ENCODE measurements at places on chromosomes 7 and 10.

- DNase-seq = no peak
Measured at GRCh38 chr7:129529643-129530042, 27.3 kb downstream of the SMKR1 start.

DNA sequence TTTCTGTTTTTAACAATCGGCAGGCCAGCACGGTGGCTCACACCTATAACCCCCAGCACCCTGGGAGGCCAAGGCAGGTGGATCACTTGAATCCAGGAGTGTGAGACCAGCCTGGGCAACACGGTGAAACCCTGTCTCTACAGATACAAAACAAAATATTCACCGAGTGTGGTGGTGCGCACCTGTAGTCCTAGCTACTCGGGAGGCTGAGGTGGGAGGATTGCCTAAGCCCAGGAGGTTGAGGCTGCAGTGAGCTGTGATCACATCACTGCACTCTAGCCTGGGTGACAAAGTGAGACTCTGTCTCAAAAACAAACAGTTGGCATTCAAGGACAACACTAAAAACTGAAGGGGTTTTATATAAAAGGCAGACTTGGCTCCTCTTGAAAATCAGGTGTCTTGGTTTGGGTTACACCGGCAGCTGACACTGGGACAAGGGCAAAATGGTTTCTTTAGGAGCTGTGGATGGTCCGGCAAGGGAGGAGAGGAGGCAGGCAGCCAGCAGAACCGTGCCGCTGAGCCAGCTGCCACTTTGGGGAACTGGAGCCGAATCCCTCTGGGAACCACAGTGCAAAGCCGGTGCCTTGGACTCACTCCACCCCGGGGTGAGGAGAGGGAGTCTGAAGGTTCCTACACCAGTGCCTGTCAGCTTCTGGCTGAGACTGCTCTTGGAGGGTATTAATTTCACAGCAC lies 52.6 kb downstream of the CHST3 start:
- DNase-seq = no peak

DNA sequence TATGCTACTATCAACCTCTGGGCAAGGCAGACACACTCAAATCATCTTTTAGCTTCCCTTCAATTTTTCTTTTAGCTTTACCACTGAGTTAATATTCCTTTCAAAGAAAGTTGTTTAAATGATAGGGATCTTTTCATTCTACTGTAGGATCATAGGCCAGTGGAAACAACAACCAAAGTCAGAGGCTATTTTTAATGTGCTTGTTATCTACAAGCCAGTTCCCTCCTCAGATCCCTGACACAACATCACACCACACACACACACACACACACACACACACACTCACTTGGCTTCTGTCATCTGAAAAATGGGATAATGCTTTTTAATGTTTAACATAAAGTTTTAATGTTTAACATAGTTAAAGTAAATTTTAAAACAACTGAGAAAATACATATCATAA lies 106.7 kb upstream of the CAV2 start:
- DNase-seq = no peak

GRCh38 chr10:131187274-131187673 lies 124.2 kb downstream of the TCERG1L start:
- no peak for DNase-seq

GRCh38 chr7:111784296-111784695 lies 222.0 kb upstream of the IMMP2L start:
- DNase-seq = no peak

DNA sequence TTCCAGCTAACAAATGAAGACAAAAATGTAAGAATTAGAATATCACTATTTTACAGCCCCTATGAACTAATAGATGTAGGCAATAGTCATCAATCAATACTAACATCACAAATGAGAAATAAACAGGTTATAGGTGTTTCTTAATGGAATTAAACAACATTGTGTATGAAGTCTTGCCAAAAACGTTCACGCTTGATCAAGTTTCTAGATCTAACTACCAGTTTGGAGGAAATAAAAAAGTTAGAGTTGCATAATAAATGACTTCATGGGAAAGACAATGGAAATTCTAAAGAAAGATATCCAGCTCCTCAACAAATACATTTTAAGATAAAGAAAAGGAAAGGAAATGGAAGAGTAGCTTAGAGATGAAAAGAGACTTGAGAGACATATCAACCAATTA lies 19.7 kb downstream of the TAC1 start:
- DNase-seq = no peak

GRCh38 chr10:31659665-31660064 lies 269.0 kb downstream of the ARHGAP12 start:
- DNase-seq = no peak
